CMK (cell line): ENCODE measurements at places on chromosomes 12 and 14.

- DNase-seq: no peak
Measured at GRCh38 chr14:21987937-21988336, 314.3 kb upstream of the OR4E1 start.

DNA sequence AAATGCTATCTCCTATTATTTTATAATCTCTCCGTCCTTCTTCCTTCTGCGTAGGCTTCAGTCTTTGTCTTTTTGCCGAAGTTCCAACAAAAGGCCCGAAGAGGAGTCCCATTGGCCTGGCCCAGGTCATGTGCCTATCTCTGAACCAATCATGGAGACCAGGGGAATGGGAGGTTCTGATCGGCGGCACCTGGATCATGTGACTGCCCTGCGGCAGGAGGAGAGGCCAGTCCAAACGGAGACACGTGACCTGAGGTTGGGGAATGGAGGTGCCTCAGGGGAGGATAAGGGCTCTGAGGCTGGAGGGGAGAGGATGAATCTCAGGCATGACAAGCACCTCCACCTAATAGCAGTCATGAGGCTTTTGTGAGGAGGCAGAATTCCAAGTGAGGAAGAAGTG, 86.0 kb downstream of the AACS start:
- DNase-seq: no peak

DNA sequence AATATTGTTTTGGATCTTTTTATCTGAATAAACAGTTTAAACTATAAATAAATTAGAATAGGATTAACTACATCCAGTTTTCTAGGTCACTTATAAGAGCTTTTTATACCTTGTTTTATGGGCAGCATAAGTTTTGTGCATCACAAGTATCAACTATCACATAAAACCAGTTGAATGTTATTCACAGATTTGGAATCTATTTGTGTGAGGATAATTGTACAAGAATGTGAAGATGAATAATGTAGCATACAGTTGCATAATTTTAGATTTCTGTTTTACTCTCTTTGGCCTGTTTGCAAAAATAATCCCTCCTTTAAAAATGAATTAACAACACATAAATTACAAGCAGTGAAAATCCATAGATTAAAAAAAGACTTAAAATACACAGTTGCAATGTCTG, 88.8 kb downstream of the SCFD1 start:
- no peak for DNase-seq

DNA sequence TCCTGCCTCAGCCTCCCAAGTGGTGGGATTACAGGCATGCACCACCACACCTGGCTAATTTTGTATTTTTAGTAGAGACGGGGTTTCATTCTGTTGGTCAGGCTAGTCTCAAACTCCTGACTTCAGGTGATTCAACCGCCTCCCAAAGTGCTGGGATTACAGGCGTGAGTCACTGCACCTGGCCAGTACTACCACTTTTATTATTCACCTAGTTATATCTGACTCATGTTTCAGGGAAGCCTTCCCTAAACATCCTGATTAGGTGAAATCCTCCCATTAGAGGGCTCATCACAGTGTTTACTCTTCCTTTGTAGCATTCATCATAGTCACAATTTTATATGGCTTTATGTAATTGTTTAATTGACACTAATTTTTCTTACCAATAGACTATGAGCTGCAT, 295.3 kb upstream of the SOX5 start:
- no peak for DNase-seq

DNA sequence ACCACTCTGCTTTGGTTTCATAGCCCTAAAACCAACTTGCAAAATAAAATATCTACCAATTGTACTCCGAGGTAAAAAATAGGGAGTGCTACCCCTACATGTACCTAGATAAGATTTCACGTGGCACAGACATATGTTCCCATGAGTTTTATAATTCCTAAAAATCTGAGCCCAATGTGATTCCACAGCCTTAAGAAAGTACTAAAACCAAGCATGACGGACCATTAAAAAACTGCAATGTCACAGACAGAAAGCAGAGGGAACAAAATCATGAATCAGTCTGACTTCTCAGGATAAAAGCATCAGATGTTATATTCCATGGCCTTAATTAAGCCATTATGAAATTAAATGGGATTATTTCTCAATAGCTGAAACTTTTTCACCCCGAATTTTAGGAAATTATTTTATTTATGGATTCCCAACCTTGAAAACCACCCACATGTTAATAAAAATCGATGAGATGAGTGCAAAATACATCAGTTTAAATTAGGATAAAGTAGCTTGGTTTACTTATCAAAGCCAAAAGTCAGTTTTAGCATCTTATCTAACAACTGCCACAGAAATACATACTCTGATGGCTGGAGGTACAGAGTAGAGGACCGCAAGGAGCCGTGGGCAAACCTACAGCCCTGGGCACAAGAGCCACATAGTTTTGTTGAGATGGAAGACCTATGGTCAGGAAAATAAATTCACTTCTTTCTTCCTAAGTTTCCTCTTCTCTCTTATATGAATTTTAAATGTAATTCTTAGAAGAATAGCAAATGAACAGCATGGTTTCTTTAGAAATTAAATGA, 4.5 kb downstream of the ITPR2 start:
- no peak for DNase-seq

DNA sequence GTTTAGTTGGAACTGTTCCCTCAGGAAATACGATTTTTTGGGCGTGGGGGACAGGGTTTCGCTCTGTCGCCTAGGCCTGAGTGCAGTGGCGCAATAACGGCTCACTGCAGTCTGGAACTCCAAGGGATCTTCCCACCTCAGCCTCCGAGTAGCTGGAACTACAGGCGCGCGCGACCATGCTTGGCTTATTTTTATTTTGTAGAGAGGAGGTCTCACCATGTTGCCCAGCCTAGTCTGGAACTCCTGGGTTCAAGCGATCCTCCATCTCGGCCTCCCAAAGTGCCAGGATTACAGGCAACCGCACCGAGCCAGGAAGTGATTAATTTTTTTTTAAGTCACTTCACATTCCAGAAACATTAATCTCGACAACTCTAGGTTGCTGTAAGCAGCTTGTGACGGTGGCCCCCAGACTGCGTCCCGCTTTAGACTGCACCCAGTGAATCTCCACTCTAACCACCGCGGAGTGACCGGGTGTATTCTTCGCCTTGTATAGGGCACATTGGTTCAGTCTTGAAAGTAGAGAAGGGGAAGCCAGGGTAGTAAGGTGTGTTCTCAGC, 830 bp upstream of the MIS18BP1 start:
- DNase-seq: no peak

- no peak for DNase-seq
Measured at GRCh38 chr12:124142395-124143035, 152.4 kb upstream of the RFLNA start.

DNA sequence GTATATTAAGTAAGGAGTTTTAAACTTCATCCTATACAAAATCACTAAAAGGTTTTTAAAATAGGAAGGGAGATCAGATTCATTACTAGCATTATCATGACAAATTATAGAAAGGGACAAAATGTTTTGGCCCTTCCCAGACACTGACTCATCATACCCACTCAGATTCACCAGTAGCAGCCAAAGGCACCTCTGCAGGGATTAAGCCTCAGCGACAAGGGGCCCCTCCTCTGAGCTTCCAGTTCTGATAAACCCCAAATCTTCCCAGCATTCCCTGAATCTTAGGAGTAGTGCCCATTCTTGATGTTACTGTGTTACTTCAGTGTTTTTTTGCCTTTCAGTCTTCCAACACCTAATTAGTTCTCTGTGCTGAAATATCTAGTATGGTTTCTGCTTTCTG, 14.5 kb downstream of the KRAS start:
- no peak for DNase-seq

- no peak for DNase-seq
Measured at GRCh38 chr12:50842637-50843493, at the start of gene TMPRSS12. Gene TMPRSS12, plus strand, starts transcription at chr12:50842926. Its CDS starts 39 bp downstream, at chr12:50842965.

GRCh38 chr12:96141216-96141912, 52.8 kb upstream of the ELK3 start:
- DNase-seq: no peak

DNA sequence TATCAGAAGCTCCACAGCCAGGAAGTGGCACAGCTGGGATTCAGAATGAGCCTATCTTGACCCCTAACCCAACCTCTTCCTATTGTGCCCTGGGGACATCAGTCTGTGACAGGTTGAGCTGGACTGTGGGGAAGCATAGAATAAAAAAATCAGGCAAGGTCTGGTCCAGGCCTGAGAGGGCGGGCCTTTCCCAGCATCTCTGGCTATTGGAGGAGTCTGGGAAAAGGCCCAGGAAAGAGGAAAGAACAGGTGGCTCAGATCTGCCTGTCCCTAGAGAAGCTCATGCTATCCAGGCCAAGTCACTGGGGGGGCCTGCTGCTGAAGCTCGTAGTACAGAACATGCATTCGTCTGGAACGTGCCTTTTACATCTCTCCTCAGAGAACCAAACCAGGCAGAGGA, 100.5 kb downstream of the PPM1H start:
- peak; percentile 48 for DNase-seq

- no peak for DNase-seq
Measured at GRCh38 chr12:29132316-29132715, 16.8 kb upstream of the FAR2 start.

GRCh38 chr12:81819991-81820633, 61.0 kb upstream of the PPFIA2 start:
- DNase-seq: no peak

GRCh38 chr14:35959835-35960234, 133.7 kb downstream of the BRMS1L start:
- DNase-seq: no peak

- no peak for DNase-seq
Measured at GRCh38 chr14:59422069-59422881, 42.9 kb downstream of the GPR135 start.

DNA sequence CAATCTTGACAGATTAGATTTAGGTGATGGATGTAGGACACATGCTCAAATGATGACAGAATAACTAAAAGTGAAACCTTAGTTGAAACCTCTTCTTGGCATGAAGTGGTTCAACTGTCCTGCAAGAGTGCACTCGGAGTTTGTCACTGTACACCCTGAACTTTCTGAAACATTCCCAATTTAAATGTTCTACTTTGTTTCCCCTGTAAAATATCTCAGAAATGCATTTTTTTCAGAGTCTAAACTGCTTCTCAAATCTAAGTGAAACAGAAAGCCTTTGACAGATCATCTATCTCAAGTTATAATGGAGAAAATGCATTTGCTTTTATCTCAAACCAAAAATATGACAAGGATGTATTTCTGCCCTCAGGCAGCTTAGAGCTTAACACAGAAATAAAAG, 66.0 kb downstream of the BHLHE41 start:
- DNase-seq: no peak

- DNase-seq: peak; percentile 8
Measured at GRCh38 chr14:102363182-102363943, 622 bp downstream of the TECPR2 start.

GRCh38 chr12:91983935-91984334, 161.7 kb downstream of the BTG1 start:
- DNase-seq: no peak

GRCh38 chr12:75813072-75813471, 218.5 kb downstream of the PHLDA1 start:
- DNase-seq: no peak

GRCh38 chr12:49367381-49368239, at the start of gene SPATS2:
Gene SPATS2, plus strand, starts transcription at chr12:49367462. Its CDS starts 93,551 bp downstream, at chr12:49461013.
- no peak for DNase-seq

DNA sequence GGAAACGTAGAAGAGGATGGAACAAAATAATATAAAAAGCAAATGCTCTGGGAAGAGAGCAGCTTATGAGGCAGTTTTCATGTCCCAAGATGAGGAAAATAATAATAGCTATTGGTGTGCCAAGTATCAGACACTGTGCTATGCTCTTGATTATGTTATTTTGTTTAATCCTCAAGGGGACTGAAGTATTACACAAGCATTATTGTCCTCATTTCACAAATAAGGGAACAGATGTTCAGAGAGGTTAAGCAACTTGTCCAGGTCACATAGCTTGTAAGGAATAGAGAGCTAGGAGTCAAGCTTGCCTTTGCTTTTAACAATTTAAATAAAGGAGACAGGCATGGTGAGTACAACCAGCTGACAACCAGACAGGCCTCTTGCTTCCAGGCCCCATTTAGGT, 26.9 kb upstream of the LTBP2 start:
- no peak for DNase-seq

GRCh38 chr14:82854901-82855300, 1321.2 kb upstream of the SEL1L start:
- no peak for DNase-seq

DNA sequence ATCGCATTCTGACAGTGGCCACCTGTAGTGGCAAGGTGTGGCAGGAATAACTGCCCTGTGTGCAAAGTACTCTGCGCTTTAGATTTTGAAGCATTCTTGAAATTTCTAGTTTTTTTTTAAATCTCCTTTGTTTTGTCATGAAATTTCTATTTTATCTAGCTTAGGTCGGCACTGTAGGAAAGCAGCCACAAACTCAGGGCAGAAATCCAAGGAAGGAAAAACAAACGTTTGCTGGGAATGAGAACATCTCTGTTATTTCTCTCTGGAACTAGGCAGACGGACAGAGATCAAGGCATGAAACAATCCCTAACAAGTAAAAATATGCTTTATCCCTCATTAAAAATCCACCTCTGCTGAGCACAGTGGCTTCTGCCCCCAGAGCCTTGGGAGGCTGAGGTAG, 1.3 kb upstream of the NR2C1 start:
- no peak for DNase-seq

- DNase-seq: no peak
Measured at GRCh38 chr14:77623201-77623600, 6.8 kb upstream of the SPTLC2 start.

DNA sequence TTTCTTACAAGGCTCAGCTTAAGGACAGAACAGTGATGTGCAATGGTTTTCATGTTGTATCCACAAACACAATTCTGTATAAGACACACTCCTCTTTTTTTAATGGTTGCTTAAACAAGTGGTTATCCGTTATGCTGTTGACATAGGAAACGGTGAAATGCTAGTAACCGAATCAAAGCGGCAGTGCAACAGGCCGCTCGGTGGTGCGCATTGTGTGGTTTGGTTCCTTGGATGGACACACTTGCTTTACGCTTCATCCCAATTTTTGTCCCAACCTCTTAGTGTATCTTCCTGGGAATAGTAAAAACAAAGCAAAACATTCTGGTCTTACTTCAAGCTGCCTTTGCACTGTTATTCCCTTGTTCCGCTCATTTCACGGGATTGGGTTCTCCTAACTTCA, 650 bp upstream of the PTGER2 start:
- no peak for DNase-seq

DNA sequence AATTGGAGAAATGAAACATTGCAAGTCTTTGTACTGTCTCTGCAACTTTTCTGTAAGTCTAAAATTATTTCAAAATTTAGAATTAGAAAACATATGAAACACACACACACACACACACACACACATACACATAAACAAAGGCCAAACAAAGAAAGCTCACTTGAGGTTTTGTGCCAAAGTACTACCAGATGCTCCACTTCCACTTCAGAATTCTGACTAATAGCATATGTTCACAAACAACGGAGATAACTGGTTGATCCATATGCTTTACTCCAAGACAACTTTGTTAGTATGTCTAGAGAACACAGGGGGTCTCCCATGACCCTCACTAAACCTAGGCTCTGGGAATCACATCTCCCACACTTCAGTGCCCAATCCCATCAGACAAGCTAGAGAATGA, 133.8 kb upstream of the CLEC14A start:
- DNase-seq: no peak

- no peak for DNase-seq
Measured at GRCh38 chr14:51093371-51094281, 1.3 kb downstream of the TRIM9 start.
